ENCODE measurements at places on chromosomes 4 and X. TPM values are rescaled to one million over a fixed set of nuclear protein-coding genes. Genes with fewer than 3 reads are reported as not detected.

Gene MAGED4B
- total RNA-seq: 111 TPM

Gene DIPK2B
- not detected for total RNA-seq

Gene RNF128
- total RNA-seq: 0.09 TPM

- no peak for DNase-seq
These were observed 4.5 kb downstream of the BMX start for GRCh38 chrX:15505101-15505500.

- no peak for DNase-seq
These were observed 249.1 kb upstream of the FAM47A start for GRCh38 chrX:34381241-34381640.

Data from H9 (cell line).